ENCODE measurements at places on chromosomes 1 and 21. TPM values are rescaled to one million over a fixed set of nuclear protein-coding genes. Genes with fewer than 3 reads are reported as not detected.
A peak's percentile ranks its signal among the peaks of the same experiment; 100 is the strongest.

ETV3L gene
- not detected for total RNA-seq

PCP4 gene
- not detected for total RNA-seq

EFNA3 gene
- 2.3 TPM for total RNA-seq

HMGN2 gene
- total RNA-seq: 1,307 TPM

TMEM269 gene
- 0.21 TPM for total RNA-seq

DNA sequence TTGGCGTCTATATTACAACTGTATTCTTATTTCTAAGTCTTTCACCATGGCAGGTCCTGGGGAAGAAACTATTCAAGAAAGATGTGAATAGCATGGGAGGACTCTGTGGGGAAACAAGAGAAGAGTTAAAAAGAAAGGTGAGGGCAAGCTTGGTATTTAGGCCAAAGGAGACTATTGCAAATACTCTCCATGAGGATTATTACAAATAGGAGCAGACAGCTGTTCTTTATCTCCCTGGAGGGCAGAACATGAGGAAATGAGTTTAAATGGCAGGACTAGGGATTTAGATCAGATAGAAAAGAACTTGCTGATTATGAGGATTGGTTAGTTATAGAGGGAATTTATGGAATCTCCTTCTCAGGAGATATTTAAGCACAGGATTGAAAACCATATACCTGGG is 186.8 kb downstream of the CDC7 start:
- no peak for DNase-seq

GRCh38 chr1:45543581-45544417 is 6.8 kb upstream of the AKR1A1 start:
- DNase-seq: peak; percentile 73

DNA sequence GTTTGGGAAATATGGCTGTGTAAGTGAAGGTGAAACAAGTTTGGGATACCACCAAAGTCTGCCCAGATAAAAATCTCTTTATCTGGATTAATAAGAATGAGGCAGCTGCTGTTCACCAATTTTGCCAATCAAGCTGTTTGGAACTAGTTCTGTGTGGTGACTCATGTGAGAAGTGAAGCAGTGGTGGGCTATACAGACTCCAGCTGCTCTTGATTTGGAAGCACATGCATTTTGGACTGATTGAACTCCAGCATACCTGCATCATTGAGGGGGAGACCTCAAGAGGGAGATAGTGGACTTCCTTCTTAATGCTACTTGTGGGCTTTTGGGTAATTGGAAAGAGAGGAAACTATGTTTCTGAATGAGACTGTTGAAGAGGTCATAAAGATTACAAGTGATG is 99.2 kb upstream of the B3GALT2 start:
- DNase-seq: no peak

DNA sequence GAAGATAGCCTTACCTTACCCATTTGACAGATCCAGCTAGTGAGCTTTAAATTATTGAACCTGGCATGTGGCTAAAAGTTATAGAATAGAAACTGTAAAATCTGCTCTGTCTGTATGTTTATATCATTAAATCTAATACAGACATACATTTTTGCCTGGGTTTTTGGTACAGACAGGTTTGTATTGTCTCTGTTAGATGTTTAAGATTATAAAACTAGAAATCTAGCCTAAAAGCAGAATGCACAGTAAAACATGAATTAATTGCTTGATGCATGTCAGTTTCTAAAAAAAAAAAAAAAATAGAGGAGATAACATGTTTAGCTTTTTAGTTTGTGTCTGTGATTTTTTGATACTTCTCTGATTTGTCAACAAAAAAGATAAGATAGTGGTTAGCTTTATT is 477.6 kb upstream of the LRRC7 start:
- DNase-seq: no peak

GRCh38 chr1:111161843-111162487 is 21.9 kb downstream of the CEPT1 start:
- DNase-seq: no peak

- peak; percentile 3 for DNase-seq
Measured at GRCh38 chr1:29639156-29639736, 402.9 kb downstream of the PTPRU start.

- DNase-seq: no peak
Measured at GRCh38 chr1:156104861-156105832, 9.4 kb upstream of the LMNA start.

Measured in activated CD4-positive, alpha-beta T cell treated with anti-CD3 and anti-CD28 coated beads, Interleukin-2, amount 10 ng/mL, durations not matched to agents 7 days and 5 days (primary cell).